Urinary bladder (tissue), 4 donors: ENCODE measurements at places on chromosomes 2 and 18. TPM values are rescaled to one million over a fixed set of nuclear protein-coding genes. Genes with fewer than 3 reads are reported as not detected.
A peak's percentile ranks its signal among the peaks of the same experiment; 100 is the strongest.

GRCh38 chr18:79818036-79818435, 20.3 kb downstream of the KCNG2 start:
- no peak for DNase-seq

DNA sequence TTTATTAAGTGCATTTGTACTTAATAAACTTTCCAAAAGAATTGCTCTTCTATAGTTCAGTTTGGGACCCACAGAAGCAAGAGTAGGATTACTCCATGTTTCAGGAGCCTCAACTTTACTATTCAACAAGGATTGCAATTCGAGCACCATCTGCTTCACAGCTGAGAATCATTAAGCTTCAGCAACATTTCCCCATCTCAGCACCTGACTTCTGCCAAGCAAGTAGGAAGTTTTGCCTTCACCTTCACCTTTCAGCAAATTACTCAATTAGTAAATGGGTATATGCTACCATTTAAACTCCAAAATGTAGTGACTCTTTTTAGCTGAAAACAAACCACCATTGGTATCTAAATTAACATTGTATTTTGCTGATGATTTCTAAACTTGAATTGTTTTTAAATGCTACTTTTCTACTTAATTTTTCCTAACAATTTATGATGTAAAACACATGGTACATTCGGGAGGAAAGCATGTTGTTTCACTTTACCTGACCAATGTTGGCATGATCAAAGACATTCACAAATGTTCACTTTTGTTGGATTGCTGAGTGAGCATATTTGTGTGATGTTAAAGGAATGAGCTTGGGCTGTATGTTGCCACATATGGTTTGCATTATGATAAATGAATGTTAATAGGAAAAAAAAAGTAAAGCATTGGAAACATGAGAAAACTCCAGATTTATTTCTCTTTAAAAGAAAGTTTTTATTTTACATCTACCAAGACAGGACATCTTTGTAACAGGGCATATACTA, 159.2 kb downstream of the GULP1 start:
- DNase-seq = no peak

- peak; percentile 10 for DNase-seq
Observed at GRCh38 chr2:61671561-61672315, 133.6 kb upstream of the XPO1 start.

GRCh38 chr2:33518929-33519328, 42.5 kb downstream of the RASGRP3 start:
- DNase-seq = no peak

SP5 gene
- 2.8 TPM for polyA plus RNA-seq

GRCh38 chr2:31563273-31563839, 17.4 kb downstream of the SRD5A2 start:
- no peak for DNase-seq

ASIC4 gene
- 0.18 TPM for polyA plus RNA-seq

EPHA4 gene
- 6.5 TPM for polyA plus RNA-seq

SLC40A1 gene
- polyA plus RNA-seq = 33.5 TPM

DNA sequence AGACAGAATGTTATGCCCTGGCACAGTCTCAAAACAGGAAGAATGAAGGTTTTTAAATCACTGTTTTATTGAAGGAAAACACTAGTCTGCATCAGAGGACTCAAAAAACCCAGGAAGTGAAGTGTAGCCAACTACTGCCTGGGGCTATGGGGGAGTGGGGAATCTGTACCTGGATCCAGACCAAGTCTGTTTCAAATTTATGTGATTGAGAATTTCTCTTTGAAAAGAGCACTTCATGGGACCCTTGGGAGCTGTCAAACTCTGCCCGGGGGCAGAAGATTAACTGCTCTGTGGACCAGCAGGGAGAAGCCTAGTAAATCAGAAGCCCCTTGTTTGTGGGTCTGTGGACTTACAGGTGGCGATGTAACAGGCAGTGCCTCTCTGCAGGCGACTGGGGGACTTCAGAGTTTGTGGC, 45.3 kb upstream of the TANC1 start:
- peak; percentile 14 for DNase-seq

DNA sequence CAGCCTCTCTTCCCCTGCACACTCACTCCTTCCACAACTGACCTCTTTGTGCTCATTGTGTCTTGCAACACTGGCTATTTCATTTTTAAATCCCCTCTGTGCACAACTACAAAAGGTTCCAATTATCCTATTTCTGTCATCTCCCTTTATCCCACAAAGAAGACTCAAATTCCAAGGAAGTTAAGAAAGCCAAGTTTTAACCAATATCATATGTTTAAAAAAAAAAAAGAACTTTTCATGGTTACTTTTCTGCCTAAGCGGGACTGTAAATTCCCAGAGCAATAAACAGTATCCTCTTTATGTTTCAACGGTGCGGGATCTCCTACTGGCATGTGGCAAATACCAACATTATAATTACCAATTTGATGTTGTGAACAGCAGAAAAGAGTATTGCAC, 83.8 kb downstream of the DOCK10 start:
- no peak for DNase-seq

- DNase-seq = no peak
Observed at GRCh38 chr2:205175831-205176230, 506.5 kb upstream of the NRP2 start.

TCF23 gene
- polyA plus RNA-seq = 0.08 TPM
